ENCODE measurements at places on chromosomes 1 and 21.

DNA sequence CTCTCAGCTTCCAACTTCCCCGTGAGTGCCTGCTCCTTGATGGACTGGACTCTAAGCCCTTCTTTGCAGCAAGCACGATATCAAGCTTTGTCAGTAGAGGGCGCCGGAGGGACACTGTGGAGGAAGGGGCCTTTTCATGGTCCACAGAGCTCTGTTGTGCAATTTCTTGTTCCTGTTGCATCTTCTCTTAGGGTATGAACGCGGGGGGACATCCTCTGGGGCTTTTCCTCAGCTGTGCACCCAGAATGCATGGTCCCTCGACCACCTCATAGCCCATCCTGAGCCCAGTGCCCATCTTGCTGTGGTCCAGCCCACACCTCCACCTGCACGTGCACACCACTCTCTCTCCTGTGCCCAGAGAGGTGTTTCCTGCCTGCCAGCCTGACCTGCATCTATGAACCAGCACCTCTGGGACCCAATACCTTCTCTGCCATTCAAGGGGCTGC is 556.8 kb downstream of the PTPRU start:
- DNase-seq, result peak; percentile 50

DNA sequence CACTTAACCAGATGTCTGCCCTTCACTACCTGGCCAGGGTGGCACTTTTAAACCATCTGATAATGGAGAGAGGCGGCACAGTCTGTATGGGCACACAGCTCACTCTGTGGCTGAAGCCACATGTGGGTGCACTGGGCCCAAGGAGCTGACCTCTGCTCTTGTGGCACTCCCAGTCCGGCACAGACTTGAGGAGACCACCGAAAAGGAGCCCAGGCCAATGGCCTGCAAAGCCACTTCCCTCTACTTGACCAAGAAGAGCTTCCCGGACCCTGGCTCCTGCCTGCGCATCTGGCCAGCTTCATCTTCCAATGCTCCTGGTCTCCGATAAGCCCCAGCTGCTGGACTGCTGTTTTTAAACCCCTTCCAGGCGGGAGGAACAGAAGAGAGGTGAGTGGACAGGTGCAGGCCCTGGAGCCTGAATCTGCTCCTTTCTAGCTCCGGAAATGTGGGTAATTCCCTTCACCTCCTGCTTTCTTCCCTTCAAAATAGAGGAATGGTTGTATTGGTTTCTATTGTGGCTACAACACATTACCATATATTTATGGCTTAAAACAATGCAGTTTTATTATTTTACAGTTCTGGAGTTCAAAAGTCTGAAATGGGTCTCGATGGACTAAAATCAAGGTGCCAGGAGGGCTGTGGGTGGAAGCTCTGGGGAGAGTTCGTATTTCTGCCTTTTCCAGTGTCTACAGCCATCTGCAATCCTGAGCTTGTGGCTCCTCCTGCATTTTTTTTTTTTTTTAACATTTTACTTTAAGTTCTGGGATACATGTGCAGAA is 11.6 kb downstream of the GNG4 start:
- DNase-seq, result no peak

DNA sequence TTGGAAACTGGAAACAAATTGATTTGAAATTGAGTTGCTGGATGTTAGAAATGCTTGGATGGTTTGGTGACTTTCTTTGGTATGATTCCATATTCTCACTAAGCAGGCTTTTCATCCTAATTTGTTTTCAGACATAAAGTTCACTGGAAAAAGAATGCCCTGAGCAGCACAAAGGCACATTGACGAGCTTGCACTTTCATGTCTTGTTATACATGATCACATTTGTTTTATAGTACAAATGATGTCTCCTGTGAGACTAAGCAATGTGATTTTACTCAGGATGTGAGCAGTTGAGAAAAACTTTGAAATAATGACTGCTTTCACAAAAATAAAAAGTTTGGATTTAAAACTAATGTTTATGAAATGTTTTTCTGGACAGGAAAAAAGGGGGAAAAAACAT is 63.6 kb downstream of the KCNT2 start:
- DNase-seq, result no peak

DNA sequence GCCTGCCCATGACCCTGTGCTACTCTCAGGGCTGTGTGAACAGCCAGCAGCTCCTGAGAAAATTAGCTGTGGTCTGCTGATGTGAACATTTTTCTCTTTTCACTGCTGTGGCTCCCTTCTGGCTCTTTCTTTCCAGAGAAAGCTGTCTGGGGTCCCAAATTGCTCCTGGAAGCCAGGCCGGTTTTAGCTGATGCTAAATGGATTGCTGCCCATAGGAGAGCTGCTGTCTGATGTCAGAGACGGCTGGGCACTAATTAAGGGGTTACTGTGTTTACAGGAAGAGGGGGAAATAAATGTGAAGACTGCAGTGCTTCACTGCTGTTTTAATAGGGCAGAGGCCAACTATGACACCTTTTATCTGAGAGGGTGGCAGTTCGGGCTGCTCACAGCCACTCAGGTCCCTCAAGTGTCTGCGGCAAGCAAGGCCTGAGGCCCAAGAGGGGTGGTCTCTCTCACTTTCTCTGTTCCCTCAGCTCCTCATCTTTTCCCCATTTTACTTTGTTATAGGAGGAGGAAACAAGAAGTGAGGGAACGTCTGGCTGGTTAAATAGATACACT is 106.0 kb upstream of the GNG12 start:
- no peak for DNase-seq

GRCh38 chr1:109383087-109383779 is 14.5 kb downstream of the SORT1 start:
- DNase-seq, result no peak

- DNase-seq, result no peak
Measured at GRCh38 chr1:1406101-1406820, 832 bp downstream of the MRPL20 start.

DNA sequence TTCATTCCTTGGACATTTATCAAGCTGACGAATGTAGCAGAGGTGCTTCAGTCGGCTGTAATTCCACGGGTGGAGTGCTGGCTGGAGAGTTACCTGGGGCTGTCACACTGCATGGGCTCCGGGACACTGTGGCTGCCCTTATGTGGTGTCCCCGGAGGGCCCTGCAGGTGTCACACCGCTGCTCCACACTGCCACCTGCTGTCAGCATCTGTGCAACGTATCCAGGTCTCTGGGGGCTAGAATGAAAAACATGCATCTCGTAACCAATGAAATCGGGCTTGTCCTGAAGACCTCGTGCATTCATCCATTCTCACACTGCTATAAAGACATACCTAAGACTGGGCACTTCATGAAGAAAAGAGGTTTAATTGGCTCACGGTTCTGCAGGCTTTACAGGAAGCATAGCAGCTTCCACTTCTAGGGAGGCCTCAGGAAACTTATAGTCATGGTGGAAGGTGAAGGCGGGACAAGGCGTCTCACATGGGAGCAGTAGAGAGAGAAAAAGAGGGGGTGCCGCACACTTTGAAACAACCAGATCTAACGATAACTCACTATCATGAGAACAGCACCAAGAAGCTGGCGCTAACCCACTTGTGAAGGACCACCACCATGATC is 46.7 kb upstream of the PCBP3 start:
- DNase-seq, result peak; percentile 11

GRCh38 chr1:160575112-160575664 is 4.1 kb downstream of the CD84 start:
- DNase-seq, result no peak
